ENCODE measurements at places on chromosomes 1 and 21.

GRCh38 chr1:227901906-227902640 lies 45.7 kb downstream of the WNT9A start:
- peak; percentile 37 for DNase-seq

- DNase-seq, result peak; percentile 3
These were observed 39.0 kb downstream of the KLHL20 start for GRCh38 chr1:173753830-173754229.

DNA sequence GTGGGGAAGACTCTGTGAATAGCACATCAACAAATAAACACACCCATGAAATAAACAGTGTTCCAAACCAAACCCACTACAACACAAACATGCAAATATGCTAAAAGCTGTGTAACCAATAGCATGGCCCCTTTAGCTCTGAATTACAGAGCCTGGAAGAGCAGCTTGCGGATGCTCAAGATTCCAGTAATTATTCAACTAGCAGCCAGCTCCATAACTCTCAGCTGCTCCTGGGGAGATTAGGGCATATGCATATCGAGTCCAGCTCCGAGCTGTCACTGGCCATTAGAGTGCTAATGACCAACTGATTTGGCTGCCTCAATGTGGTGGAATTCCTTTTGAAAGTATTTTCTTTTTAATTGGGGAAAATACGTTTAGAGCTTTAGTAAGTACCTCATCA lies 207.1 kb downstream of the HHAT start:
- DNase-seq, result no peak

- no peak for DNase-seq
These were observed 960 bp downstream of the MX2 start for GRCh38 chr21:41362605-41363369.

GRCh38 chr1:90781534-90781933 lies 64.4 kb upstream of the BARHL2 start:
- no peak for DNase-seq

- DNase-seq, result no peak
These were observed 179.2 kb downstream of the ATP6V1G3 start for GRCh38 chr1:198361237-198361767.

- DNase-seq, result no peak
These were observed 12.8 kb downstream of the MED18 start for GRCh38 chr1:28341591-28341990.

DNA sequence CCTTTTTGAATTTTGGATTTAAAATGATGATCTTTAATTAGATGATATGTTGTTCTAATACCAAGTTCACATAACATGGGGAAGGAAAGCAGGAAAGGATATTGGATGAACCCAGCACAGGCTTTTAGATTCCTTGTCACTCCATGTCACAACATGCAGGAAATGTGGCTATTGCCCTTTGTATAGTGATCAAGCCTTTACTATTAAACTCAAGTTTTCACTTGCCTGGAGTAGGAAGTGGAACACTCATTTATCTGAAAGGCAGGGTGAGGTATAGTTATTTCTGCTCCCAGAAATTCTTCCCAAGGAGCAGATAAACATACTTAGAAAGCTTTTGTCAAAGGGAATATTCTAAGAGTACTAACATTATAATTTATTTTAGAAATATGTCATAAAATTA lies 37.2 kb upstream of the BCAS2 start:
- no peak for DNase-seq

DNA sequence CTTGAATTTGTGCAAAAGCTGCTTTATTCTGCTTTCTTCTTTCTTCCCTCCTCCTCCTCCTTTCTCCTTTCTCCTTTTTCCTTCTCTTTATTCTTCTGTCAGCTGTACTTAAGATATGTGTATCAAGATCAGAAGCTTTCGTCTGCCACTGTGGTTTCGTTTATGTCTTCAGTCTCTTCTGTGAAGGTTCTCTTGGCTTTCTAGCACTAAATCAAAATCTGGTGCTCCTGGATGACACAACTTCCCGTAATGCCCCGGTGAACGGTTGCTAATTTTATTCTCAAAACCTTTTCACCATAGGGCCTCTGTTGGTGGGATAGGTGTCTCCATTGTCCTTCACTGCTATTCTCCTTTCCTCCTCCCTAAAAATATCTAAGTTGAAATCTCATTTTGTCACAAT lies 5.0 kb downstream of the ATF6 start:
- DNase-seq, result no peak

GRCh38 chr1:52585474-52585873 lies 16.7 kb upstream of the GPX7 start:
- DNase-seq, result no peak

GRCh38 chr1:201758499-201759050 lies 70.4 kb upstream of the IPO9 start:
- no peak for DNase-seq

- DNase-seq, result peak; percentile 95
These were observed 99.2 kb downstream of the CTH start for GRCh38 chr1:70509996-70510876.

GRCh38 chr1:231639819-231640218 lies 13.2 kb downstream of the DISC1 start:
- DNase-seq, result no peak

- no peak for DNase-seq
These were observed 20.5 kb upstream of the CD2 start for GRCh38 chr1:116733476-116734365.

DNA sequence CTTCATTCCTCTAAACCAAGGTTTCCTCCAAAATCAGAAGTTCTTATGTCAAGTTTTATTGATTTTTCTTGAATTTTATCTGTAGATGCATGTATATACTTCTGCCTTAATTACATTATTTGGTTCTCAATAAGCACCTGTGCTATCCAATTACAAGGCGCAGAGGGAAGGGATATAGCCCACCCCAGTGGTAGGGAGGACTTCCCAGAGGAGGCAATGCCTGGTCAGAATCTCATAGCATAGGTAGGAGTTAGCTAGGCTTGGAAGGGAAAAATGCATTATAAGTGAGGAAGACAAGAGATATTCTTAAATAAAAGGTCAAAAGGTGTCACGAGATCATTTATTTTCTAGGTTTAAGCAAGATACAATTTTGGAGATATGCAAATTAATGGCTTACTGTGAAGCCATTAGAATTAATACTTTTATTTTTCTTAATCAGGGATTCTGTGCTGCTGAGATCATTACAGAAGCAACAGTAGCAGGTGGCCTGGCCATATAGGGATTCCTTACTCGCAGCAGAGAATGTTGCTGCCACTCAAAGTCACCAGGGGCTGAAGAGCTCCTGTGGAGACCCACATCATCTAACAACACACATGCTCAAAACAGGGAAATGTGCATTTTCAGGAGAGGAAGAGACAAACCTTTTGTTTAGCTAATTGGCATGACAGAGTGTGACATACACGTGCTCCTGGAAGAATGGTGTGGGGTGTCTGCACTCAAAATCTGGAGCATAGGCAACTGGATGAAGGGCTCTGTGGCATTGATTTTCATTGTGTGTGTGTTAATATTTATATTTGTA lies 178.3 kb downstream of the ATG4C start:
- DNase-seq, result no peak

DNA sequence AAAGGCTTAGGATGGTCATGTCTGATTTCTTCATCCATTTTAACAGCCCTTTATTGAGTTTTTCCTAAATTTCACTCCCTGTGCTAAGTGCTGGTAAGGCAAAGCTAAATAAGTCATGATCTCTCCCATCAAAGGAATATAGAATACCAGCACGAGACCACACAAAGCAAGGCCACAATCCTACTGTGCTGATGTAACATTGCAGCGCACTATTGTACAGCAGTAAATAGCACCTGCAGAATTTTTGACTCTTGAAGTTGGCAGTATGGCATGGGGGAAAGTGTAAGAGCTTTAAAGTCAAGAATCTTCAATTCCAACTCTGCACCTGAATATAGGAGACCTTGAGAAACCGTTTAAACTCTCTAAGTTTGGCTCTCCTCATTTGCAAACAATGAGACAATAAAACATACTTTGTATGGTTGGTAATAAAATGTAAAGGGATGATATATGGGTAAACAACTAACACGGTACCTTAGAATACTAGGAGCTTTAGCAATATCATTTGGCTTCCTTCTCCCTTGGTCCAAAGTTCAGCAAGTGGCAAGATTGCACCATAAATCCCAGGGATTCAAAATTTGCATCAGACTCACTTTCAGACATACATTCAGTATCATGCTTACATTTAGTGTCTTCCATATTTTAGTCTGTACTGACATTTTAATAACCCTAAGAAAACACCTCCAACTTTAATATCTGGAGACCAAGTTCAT lies 132.9 kb upstream of the PRDX6 start:
- DNase-seq, result no peak

- DNase-seq, result no peak
These were observed 259 bp downstream of the KCNT2 start for GRCh38 chr1:196607981-196608380.

GRCh38 chr1:183223467-183223866 lies 37.4 kb downstream of the LAMC2 start:
- DNase-seq, result peak; percentile 14

DNA sequence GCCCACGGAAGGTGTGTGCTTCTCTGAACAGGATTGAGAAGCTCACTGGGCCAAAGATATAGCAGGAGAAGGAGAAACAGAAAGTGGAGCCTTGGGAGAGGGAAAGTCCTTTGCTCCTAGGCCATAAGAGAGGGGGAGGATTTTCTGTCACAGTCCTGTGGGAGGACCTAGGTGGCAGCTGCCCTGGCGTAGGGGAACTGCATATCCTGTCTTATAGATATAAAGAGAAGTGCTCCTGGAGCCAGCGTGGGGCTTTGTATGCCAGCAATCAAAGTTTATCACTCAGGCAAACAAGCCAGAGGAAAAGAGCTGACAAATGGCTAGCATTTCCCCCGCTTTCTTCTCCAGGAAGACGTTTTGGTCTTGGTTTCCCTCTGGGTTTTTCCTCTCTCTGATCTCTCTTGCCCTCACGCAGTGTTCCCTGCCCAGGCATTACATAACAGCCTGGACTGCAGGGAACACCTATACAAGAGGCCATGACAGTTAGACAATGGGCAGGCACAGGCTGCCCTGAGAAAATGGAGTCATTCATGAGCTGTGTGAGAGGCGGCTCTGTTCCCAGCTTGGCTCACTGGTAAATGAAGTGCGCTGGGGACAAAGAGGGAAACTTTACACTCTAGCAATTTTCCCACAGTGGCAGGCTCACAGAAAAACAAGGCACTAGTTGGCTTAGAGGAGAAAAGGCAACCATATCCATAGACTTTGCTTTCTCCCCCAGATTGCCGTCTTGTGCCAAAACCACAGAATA lies 52.5 kb upstream of the ZNF648 start:
- DNase-seq, result no peak

GRCh38 chr1:115052454-115053083 lies 22.9 kb downstream of the TSHB start:
- peak; percentile 46 for DNase-seq

- no peak for DNase-seq
These were observed 19.0 kb downstream of the GNG12 start for GRCh38 chr1:67814121-67814772.

- DNase-seq, result no peak
These were observed 207.4 kb downstream of the GABPA start for GRCh38 chr21:25942135-25942534.

- DNase-seq, result no peak
These were observed 229.3 kb upstream of the PTBP2 start for GRCh38 chr1:96492236-96492635.

DNA sequence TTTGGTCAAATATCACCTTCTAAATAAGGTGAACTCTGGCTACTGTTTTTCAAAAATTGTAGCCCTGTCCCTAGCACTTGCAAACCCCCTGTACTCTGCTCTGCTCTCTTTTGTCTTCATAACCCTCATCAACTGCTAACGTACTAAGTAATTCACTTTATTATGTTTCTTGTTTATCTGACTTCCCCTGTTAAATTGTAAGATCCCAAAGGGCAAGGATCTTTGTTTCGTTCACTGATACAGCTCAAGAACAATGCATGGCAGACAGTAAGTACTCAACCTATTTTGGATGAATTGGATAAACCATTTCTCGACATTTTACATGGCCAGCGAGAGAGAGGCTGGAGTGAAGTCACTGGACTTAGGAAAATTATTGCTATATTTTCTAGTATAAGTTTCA lies 46.9 kb downstream of the ATP5PF start:
- DNase-seq, result no peak

DNA sequence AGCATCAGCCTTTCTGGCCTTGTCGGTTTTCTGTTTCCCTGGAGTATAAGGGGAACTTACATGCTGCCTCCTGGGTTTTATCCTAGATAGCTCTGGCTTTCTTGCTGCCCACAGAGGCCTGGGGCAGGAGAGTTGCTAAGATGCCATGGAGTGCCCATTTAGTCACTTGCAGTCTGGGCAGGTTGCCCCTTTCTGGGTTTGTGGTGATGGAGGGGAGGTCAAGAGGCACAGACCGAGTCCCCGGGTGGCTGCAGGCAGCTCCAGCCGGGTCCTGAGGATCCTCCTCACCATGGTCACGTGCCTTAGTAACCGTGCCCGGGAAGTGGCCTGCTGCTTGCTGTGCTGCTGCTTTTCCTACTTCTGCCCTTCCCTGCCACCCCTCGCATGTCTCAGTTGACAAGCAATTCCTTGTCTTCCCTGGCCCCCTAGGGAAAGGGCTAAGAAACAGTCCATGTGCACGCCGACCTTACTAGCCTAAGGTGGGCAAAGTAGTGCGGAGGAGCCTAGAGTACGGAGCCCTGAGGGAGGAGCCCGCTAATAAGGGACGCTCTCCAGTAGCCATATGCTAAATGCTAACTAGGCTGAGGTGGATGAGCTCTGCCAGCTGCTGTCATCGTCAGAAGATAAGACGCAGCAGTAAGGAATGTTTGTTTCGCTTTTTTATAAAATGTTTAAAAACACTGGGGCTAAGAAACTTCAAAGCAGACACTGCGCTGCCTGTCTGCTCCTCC lies 34.8 kb downstream of the CLCA1 start:
- DNase-seq, result no peak

DNA sequence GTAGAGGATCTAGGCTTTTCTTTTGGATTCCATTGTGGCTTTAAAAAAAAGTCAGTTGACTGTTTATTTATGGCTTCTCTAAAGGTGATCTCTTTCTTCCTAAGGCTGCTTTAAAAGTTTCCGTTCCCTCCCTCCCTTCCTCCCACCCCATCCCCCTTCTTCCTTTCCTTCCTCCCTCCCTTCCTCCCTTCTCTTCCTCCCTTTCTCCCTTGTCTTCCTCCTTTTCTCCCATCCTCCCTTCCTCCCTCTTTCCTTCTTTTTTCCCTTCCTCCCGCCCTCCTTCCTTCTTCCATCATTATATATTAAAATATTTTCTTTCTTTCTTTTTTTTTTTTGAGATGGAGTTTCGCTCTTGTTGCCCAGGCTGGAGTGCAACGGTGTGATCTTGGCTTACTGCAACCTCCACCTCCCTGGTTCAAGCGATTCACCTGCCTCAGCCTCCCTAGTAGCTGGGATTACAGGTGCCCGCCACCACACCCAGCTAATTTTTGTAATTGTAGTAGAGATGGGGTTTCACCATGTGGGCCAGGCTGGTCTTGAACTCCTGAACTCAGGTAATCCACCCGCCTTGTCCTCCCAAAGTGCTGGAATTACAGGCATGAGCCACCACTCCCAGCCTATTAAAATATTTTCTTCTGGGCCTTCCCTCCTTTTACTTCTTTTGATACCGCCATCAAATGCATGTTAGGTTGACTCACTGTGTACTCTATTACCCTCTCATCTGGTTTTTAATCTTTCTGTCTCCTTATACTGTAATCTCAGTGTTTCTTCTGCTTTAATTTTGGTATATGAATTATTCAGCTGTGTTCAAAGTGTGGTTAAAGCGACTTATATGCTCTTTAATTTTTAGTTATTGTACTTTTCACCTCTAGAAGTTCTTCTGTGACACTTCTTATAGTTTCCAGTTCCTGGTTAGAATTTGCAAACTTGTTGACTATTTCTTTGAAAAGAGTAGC lies 59.2 kb upstream of the ATP5PO start:
- DNase-seq, result no peak
